Stimulated activated CD4-positive, alpha-beta T cell treated with anti-CD3 and anti-CD28 coated beads, Interleukin-12 subunit alpha, Interleukin-12 subunit beta, amount 100 ng/mL, for 4 hours (primary cell): ENCODE measurements at places on chromosomes 1 and 21.

- DNase-seq: no peak
Observed at GRCh38 chr1:150995896-150996295, 10.8 kb downstream of the MINDY1 start.

DNA sequence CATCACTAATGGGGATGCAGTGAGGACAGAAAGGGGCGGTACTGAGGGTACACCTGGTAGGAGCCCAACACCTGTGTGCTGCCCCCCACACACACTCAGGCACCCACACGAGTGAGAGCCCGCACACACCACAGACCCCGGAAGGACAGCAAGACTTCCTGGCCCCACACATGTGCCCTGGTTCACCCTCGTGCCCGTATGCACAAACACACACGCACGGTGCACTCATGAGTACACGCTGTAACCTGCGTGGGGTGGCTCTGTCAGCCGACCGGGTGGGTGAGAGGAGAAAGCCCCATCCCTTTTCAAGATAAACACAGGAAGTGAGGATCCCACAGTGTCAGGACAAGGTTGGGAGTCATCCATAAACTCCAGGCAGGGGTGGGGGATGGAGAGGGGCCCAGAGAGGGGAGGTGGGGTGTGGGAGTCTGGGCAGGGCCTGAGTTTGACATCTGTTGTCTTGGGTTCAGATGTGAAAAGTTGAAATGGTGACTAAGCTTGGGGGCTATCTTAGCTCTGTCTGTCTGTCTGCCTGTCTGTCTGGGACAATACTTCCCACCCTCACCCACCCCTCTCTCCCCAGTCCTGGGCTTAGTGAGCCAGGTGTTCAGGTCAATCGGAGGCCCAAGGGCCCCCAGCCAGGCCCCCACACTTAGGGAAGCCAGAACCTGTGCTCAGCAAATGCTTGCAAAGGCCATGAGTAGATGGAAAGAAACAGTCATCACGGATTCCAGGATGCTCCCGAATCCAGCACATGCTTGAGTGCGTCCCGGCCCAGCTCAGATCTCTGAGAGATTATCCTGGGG lies 119.8 kb upstream of the ZBTB40 start:
- DNase-seq: no peak

DNA sequence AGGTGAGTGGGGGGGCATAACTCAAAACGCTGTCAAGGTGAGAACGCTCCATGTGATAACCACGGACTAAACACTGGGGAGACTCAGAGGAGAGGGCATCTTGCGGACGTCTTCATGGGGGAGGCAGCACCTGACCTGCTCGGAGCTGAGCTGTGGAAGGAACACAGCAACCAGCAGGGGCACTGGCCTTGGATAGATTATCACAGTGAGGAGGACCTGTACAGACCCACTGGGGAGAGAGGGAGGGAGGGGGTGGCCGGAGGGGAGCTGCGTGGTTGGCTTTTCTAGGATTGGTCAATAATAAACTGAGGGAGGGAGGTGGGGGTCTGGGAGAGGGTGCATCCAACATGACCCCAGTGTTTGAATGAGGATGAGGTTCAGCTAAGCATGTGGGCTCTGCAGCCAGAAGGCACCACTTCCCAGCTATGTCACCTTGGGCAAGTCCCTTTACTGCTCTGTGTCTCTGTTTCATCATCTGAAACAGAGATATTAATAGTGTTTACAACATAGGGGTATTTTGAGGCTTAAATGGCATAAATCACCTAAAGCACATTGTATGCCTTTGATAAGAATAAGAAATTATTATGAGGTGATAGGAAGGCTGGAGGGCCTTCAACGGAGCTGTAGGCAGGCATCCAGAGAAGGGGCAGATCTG lies 123.3 kb downstream of the GRIK3 start:
- no peak for DNase-seq

DNA sequence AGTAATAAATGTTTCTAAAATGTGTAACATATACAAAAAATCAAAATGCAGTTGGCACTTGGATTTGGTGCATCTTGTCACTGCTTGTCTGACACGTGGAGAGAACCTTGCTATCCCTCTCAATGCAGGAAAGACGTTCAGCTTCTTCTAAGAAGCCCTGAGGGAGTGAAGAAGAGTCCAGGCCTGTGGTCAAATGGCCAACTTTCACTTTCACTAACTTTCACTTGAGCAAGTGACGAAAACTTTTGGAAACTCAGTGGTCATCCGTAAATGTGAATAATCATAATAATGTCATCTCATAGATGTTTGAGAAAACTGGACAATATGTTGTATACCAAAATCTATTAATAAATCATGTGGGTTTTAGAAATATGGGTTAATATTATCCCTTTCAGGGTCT lies 61.9 kb downstream of the ERG start:
- DNase-seq: no peak

DNA sequence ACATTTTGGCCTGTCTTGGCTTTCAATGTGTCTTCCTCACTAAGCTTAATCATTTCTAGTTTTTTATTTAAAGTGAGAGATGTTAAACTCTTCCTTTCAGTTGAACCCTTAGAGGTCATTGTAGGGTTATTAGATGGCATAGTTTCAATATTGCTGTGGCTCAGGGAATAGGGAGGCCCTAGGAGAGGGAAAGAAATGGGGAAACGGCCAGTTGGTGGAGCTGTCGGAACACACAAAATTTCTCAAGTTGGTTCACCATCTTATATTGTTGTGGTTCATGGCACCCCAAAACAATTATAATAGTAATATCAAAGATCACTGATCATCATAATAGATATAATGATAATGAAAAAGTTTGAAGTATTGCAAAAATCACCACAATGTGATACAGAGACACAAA lies 31.4 kb upstream of the KAZN start:
- DNase-seq: no peak

DNA sequence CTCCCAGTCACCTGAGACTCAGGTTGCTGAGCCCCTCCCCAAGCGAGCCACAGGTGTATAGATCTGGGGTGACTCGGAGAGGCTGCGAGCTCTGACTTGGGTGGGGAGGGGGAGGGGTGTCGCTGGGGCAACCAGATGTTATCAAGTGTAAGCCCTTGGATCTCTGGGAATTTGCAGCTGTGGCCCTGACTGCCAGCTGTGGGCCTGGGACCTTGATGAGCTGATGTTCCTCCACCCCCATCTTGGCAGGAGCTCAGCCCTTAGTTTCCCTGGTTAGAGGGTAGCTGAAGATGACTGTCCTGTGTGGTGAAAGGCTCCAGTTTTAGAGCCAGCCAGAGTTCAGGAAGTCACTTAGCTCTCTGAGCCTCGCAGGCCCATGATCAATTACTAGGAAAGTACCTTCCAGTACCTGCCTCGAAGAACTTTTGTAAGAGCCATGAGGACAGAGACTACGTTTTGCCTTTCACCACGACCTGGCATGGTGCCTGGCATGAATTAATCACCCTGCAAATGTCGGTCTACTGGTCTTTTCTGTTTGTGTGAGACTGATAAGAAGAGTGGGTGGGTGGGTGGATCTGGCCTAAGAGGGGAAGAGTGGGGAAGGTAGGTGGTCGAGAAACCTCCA lies 55.8 kb downstream of the YARS1 start:
- no peak for DNase-seq

- DNase-seq: no peak
Observed at GRCh38 chr1:204316164-204316563, 43.6 kb downstream of the PLEKHA6 start.
